ENCODE measurements at places on chromosomes 11 and 22. TPM values are rescaled to one million over a fixed set of nuclear protein-coding genes. Genes with fewer than 3 reads are reported as not detected.

DNA sequence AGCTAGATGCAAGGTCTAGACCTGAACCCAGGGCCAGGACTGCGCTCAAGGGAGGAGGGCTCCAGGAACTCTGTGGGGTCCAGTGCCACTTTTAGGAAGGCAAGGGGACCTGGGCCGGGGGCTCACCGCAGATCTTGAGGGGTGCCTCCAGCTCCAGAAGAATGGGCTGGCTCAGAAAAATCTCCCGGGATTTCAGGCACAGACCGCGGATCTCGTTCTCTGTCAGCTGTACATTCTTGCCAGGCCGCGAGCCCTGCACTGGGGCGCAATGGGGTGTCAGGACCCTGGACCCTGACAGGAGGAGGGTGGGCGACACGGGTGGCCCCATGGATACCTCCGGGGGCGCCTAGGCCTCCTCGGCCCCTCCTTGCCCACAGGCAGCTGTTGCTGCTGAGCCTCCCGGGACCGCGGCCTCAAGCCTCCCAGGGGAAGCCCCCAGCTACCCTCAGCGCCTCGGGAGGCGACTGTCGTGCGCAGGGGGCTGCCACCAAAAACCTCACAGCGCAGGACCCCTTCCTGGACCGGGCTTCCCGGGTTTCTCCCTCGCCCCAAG lies 640 bp downstream of the PPP1CA start:
- no peak for DNase-seq

DNA sequence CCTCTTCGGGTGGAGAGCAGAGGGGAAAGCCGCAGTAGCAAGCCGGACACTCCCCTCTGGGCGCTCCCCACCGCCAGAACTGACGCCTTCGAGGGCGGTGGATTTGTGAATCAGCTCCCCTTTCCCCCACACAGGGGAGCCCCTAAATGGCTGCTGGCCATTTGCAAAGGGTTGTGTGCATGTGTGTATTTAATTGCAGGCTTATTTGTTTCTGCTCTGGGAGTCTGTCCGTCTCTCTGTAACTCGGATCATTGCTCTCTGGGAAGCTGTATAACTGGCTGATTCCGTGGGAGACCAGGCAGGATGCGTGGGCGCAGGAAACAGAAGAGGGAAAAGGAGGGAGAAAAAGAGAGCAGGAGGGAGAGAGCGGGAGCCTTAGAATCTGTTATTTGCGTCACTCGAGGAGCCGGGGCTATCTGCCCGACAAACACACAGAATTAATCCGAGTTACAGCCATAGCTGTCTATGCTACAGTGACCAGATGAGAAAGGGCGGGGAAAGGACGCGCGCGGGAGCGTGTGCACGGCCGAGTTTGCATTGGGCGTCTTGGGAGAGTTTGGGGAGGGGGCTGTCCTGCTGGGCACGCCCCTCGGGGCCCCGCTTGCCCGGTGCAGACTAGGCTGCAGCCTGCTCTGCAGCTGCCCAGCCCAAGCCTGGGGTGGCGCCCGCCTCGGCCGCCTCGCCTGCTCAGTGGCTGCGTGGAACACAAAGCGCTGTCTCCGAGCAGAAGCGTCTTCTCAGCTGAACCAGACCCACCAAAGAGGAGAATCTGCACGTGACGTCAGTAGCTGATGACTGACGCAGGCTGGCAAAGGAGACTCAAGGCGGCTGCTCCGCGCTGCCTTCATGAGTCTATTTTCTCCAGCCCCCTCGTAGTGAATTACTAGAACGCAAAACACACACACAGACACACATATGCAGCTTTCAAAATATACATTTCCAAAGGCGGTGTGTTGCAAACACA lies 105.3 kb upstream of the HSD17B12 start:
- no peak for DNase-seq

GRCh38 chr22:43957871-43958270 lies 2.6 kb downstream of the SAMM50 start:
- DNase-seq: no peak

DNA sequence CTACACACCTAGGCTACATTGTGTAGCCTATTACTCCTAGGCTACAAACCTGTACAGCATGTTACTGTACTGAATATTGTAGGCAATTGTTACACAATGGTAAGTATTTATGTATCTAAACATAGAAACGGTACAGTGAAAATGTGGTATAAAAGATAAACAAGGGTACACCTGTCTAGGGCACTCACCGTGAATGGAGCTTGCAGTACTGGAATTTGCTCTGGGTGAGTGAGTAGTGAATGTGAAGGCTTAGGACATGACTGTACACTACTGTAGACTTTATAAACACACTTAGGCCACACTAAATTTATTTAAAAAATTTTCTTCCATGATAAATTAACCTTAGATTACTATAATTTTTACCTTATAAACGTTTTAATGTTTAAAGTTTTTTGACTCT lies 171.7 kb upstream of the NCAM1 start:
- no peak for DNase-seq

- no peak for DNase-seq
These were observed 356.2 kb downstream of the GRM5 start for GRCh38 chr11:88709567-88709966.

- DNase-seq: no peak
These were observed 13.7 kb downstream of the POU2AF3 start for GRCh38 chr11:111312076-111312475.

DNA sequence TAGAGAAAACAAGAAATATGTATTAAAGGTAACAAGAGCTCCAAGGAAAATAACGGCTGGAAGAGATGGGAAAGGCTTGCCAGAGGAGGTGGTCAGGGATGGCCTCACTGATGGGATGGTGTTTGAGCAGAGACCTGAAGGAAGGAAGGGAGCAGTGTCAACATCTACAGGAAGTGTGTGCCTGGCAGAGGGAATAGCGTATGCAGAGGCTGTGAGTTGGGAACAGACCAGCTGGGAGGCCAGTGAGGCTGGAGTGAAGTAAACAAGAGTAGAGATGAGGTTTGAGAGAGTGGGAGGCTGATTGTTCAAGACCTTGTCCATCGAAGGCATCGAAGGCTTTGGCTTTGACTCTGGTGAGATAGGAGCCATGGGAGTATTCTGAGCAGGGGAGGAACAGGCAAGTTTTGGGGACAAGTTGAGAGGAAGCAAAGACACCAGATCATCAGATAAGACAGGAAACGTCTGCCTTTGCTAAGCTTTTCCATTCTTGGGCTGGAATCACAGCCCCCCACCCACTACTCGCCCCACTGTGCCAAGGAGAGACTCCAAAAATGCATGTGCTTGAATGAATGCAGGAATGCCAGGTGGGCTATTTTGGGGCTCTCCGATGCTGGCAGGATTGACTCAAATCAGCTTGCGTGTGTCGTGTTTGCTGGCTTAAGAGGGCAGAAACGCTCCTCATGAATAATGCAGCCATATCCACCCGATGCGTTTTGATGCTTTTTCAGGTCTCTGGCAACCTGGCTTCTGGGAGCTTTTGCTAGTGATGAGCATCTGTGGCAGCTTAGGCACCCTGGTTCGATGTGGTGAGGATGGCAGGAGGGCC lies 7.2 kb downstream of the SGSM1 start:
- no peak for DNase-seq

- peak; percentile 82 for DNase-seq
These were observed 69.4 kb upstream of the FGF3 start for GRCh38 chr11:69888483-69889181.

DNA sequence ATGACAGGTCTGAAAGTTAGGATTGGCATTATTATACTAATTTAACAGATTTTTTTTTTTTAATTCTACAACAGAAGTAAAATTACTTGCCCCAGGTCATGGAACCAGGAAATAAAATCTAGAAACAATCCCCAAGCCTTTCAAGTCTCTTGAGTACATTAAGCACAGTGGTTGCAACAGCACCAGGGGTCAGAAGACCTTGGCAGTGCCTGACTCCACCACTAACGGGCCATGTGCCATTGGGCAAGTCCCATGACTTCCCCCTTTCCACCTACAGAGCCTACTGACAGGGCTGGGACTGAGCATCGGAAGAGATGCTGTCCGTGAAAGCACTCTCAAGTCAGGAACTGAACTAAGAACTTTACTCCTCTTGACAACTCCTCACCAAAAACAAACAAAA lies 98.6 kb upstream of the AKIP1 start:
- no peak for DNase-seq

- no peak for DNase-seq
These were observed 20.9 kb upstream of the CSNK2A3 start for GRCh38 chr11:11373934-11374333.

- no peak for DNase-seq
These were observed 861 bp upstream of the RAD9A start for GRCh38 chr11:67390947-67391303.

- DNase-seq: no peak
These were observed 71.9 kb downstream of the BLID start for GRCh38 chr11:122044086-122044485.

DNA sequence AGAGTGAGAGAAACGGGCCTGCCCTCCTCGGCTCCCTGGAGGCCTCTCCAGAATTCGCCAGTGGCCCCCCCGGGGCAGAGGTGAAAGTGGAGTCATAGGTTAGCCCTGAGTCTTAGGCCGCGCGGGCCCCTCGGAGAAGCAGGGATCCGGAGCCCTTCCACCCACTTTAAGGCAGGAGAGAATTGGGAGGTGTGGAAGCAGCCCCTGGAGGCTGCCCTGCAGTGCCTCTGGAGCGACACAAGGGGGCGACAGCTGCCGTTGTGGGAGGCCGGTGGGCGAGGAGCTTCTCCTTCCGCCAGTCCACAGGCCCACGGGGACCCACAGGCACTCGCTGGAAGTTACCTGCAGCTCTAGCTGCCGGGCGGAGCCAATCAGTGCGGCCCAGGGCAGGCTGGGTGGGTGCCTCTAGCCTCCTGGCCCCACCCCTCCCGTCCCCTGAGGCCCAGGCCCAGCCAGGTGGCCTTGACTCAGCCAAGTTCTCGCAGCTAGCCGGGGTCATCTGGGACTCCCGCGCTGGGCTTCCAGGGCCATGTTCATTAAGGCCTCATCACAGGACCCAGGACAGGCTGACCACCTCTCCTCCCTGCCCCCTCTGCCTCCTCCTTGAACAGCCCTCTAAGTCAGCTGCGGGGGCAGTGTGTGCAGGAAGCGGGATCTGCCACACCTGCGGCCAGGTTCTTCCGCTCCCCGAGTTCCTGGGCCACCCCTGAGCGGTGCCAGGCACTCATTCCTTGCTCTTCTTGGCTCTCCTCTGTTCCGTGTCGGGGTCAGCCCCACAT lies 5.0 kb downstream of the DGKZ start:
- DNase-seq: peak; percentile 91

DNA sequence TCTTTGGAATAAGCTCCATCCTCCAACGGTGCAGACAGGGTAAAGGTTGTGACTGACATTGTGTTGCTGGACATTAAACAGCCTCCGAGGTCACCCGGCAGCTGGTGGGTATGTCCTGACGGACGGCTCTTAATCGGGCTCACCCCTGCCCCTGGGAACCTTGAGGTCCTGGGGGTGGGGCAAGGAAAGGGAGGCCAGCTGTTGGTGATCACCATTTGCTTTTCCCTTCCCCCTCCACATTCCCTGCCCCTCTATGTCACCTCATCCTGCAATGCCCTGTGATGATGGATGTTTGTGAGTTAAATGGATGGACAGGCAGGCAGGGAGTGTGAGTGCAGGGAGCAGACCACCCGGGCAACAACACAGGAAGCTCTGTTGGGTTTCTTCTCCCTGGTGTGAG lies 26.3 kb downstream of the APLNR start:
- DNase-seq: peak; percentile 86

DNA sequence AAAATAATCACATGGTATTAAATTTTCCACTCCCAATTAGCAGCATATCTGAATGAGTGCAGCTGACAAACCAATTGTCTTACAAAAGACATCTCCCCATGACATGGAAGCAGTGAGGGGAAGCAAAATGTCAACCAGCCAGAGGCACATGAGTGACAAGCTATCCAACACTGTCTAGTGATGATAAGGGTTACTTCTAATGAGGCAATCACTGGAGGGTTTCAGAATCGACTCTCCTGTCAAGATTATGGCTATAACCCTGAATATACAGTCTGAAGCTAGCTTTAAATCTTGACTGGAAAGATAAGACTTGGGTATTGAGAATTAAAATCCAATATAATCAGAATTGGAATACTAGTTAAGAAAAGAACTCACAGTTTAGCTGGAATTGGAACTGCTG lies 50.3 kb downstream of the AMBRA1 start:
- DNase-seq: no peak

DNA sequence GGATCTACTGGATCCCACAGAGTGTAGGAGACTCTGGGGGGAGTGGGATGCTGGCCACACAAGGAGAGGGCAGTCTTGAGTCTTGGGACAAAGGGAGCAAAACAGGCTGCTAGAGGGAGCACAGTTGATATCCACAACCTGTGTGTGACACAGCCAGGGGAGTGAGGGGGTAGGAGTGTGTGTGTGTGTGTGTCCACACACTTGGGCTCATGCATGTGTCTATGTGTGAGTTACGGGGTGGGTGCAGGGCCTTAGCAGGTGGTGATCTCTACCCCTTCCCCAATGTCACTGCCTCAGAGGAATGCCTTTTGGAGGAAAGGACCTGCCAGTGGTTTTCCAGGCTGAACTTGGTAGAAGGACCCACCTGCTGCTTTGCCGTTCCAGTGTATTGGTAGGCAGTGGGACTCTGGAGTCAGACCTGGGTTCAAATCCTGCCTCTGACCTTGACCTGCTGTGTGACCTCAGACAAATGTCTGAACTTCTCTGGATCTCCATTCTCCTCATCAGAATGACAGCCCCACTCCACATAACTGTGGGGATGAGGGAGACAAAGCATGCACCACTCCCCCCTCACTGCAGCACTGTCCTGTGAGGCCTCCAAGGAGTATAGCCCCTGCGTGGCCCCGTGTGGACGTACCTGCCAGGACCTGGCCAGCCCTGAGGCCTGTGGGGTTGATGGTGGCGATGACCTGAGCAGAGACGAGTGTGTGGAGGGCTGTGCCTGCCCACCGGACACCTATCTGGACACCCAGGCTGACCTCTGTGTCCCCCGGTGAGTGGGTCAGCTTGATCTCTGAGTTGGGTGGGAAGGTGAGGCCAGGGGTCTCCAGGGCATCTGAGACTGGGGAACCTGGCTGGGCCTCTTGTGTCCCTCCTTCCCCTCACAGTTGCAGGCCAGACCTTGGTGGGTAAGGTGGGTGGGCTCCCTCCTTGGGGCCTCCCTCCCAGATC lies 27.4 kb downstream of the OTOG start:
- no peak for DNase-seq

LRRC74B gene
- polyA plus RNA-seq: not detected

ESAM gene
- polyA plus RNA-seq: 18.0 TPM

BCO2 gene
- 4.8 TPM for polyA plus RNA-seq

Data from spleen (tissue), 13 donors.